ENCODE measurements at places on chromosomes 11 and 22.

DNA sequence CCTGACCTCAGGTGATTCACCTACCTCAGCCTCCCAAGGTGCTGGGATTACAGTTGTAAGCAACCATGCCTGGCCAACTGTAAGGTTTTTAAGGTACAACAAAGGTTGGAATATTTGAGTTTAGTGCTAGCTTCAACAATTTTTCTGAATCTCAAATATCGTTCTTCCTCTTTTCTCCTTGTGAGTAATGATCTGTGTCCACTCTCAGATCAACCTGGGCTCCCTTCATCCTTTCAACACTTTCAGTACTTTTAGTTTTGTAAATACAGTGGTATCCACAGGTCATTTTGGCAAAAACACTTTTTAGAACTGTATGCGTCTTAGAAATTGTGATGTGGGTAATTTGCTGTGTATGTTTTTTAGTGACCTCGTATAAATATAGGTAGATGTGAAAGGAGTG is 7.9 kb downstream of the PACS1 start:
- no peak for DNase-seq

DNA sequence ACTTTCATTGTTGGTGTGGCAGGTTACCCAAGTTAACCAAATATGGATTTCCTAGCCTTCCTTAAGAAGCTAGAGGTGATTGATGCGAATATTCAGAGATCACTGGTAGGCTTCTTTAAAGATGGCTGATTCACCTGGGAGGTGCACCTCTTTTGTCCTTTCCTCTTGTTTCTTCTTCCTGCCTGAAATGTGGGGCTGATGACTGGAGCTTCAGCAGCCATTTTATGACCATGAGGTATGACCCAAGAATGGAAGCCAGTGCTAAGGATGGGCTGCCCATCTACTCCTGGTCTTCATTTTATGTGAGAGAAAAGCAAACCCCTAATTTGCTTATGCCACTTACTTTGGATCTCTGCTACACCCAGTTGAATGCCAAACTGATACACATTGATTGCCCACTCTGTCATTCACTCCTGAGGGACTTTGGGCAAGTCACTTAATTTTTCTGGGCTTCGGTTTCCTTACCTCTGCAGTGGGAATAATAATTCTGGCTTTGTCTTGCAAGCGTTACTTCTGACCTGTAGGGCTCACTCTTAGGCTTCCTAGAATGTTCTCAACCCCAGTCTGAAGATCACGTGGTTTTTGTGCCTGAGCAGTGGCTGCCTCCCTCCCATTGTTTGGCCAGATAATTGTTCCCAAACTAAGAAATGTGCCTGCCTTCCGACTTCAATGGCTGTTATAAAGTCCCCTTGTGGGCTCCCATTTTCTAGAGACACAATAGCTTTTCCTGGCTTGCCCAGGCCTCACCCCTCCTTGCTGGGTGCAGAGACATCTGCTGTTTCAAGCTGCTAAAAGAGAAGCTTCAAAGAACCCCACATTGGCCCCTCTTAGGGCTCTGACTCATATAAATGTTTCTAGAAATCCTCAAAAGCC is 243.1 kb downstream of the ST3GAL4 start:
- DNase-seq, result no peak

GRCh38 chr11:114921697-114922096 is 243.4 kb downstream of the NXPE2 start:
- DNase-seq, result no peak

- no peak for DNase-seq
Measured at GRCh38 chr11:90242894-90243416, 20.1 kb upstream of the CHORDC1 start.

GRCh38 chr11:11420191-11420898 is 67.3 kb upstream of the CSNK2A3 start:
- no peak for DNase-seq

DNA sequence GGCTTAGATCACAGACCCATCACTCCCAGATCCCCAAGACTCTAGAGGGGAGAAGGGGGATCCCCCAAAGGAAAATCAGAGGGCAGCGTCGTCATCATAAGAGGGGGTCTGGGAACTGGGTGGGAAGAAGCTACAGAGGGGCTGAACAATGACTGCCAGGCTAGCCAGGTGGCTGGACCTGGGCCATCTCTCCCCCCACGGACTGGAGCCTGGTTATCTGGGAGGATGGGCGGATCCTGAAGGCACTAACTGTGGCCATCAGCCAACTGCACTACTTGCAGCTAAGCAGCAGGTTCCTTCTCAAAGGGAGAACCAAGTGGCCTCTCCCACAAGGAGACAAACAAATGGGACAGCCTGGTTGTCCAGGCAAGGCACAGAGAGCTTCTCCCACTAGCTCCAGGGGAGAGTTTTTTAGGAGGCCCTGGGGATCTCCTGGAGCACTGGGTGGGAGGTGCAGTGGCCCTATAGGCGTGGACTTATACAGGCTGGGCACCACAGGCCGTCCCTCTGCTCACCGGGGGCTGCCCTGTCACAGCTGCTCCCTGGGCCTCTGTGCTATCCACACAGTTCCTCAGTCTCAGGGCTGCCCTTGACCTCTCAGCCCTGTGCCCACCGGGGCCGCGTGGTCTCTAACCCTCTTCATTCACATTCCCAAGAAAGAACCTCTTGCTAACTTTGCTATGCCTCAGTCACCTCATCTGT is 15.4 kb downstream of the P2RY6 start:
- DNase-seq, result no peak

Data from HS-27A (cell line).